ENCODE measurements at places on chromosomes 5 and 9. TPM values are rescaled to one million over a fixed set of nuclear protein-coding genes. Genes with fewer than 3 reads are reported as not detected.

Gene PPP2R2B
- 0.68 TPM for total RNA-seq

Gene DRD1
- total RNA-seq, result 0.77 TPM

Gene SLC26A2
- 31.0 TPM for total RNA-seq

Gene PTAR1
- 47.6 TPM for total RNA-seq

Gene PIP5K1B
- 1.6 TPM for total RNA-seq

Gene ATOX1
- 97.8 TPM for total RNA-seq

Gene ADGRD2
- 4.0 TPM for total RNA-seq

Gene CCDC192
- total RNA-seq, result not detected

Gene TOR2A
- 20.4 TPM for total RNA-seq

Gene ARHGEF39
- 1.1 TPM for total RNA-seq

Gene PCDHA13
- total RNA-seq, result 1.5 TPM

Gene CXCL14
- 2.4 TPM for total RNA-seq

Gene PCDHGB2
- 10.5 TPM for total RNA-seq

Gene GRIA1
- total RNA-seq, result not detected

Gene DND1
- 26.2 TPM for total RNA-seq

Gene WDR5
- total RNA-seq, result 28.6 TPM

Gene HMMR
- 1.8 TPM for total RNA-seq

Gene RORB
- total RNA-seq, result 1.4 TPM

Gene TYRP1
- 0.80 TPM for total RNA-seq

Gene HRCT1
- total RNA-seq, result 1.3 TPM

Gene FOXE1
- total RNA-seq, result 5.5 TPM

Gene ACSL6
- total RNA-seq, result 0.23 TPM

Gene DPYSL3
- 113 TPM for total RNA-seq

Gene LCN6
- 7.8 TPM for total RNA-seq

Gene SLC34A3
- not detected for total RNA-seq

Gene PLPP7
- total RNA-seq, result 2.0 TPM

Gene KLF4
- total RNA-seq, result 50.0 TPM

Gene ECSCR
- 5.3 TPM for total RNA-seq

Gene TMEM245
- total RNA-seq, result 57.7 TPM

Gene WASHC1
- total RNA-seq, result 7.8 TPM

Gene PRR16
- 13.4 TPM for total RNA-seq

Gene RAB24
- total RNA-seq, result 30.0 TPM

Gene CDH6
- 1.2 TPM for total RNA-seq

Gene C9orf50
- not detected for total RNA-seq

Gene PCDHGC5
- 2.7 TPM for total RNA-seq

Gene GZMA
- total RNA-seq, result not detected

Gene CDKN2A
- total RNA-seq, result 4.5 TPM

Gene PCSK5
- 2.4 TPM for total RNA-seq

Gene GPX8
- total RNA-seq, result 16.0 TPM

Gene PAEP
- 3.0 TPM for total RNA-seq

Gene TNFSF15
- 1.7 TPM for total RNA-seq

Gene TRIM41
- total RNA-seq, result 16.9 TPM

Gene NUTM2F
- 0.40 TPM for total RNA-seq

Gene SV2C
- total RNA-seq, result 0.28 TPM

Gene TMED9
- total RNA-seq, result 136 TPM

Gene FGF10
- 6.9 TPM for total RNA-seq

Gene PAX5
- 0.05 TPM for total RNA-seq

Gene IL13
- 2.3 TPM for total RNA-seq

Gene FOXD4L4
- total RNA-seq, result not detected

Gene PTPDC1
- total RNA-seq, result 17.9 TPM

Gene NKD2
- 2.9 TPM for total RNA-seq

Measured in prostate gland (tissue), 2 donors.